ENCODE measurements at places on chromosomes 3 and 15.

DNA sequence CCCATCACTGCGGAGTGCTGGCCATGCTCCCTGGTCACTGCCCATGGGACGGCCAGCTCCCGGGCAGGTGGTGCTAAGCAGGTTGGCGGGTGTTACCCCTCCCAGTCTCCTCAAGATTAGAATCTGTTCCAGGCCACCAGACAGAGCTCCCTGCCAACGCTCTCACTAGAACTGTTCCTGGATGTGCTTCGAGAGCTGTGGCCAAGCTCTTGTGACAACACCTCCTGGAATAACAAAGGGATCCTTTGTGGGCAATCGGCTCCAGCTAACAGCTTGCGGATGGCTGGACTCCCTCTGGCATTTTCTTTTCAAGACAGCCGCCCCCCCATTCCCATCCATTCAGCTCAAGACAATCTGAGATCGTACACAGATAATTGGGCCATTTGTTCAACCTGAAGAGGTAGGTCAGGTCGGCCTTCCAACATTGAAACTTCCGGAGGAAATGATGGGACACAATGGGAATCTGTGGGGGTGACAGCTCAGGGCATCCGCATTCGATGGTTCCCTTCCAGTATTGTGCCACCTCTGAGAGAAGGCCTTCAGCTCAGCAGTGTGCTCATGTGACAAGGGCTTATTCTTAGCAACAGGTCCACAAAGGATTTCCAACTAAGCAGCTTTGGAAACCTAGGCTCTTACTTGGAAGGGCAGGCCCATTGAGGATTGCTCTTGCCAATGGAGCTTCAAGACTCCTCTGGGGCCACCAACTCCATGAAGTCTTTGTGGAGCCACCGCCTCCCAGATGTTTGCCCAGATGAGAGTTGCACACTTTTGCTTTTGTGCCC is 11.6 kb upstream of the EPHB3 start:
- no peak for DNase-seq

DNA sequence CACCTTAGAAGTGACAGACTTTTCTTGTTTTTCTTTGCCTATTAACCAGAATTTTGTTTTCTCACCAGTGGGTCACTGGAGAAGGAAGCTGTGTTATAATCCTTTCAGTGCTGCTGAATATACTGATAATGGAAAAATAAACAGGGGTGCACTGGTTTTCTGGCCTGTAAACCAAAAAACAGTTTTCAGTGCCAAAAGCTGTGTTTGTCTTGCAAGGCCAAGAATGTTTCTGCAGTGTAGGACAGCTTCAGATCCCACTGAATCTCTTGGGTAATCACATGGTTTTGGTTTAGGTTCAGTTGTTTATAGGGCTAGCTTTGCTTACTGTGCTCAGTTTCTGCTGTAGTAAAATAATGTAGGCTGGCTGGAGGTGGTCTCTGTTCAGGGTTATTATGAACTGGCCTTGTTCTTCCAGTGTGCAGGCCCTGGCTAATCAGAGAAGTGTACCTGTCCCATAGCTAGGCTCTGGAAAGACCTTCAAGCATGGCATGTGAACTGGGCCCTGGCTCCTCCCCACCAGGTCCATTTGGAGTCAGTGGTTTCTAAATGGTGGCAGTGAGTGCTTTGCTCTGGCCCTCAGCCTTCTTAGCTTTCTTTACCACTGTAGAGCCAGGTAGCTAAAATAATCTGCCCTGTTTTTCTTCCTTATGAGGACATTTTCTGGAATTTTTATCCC is 18.7 kb downstream of the PDE8A start:
- DNase-seq: no peak

DNA sequence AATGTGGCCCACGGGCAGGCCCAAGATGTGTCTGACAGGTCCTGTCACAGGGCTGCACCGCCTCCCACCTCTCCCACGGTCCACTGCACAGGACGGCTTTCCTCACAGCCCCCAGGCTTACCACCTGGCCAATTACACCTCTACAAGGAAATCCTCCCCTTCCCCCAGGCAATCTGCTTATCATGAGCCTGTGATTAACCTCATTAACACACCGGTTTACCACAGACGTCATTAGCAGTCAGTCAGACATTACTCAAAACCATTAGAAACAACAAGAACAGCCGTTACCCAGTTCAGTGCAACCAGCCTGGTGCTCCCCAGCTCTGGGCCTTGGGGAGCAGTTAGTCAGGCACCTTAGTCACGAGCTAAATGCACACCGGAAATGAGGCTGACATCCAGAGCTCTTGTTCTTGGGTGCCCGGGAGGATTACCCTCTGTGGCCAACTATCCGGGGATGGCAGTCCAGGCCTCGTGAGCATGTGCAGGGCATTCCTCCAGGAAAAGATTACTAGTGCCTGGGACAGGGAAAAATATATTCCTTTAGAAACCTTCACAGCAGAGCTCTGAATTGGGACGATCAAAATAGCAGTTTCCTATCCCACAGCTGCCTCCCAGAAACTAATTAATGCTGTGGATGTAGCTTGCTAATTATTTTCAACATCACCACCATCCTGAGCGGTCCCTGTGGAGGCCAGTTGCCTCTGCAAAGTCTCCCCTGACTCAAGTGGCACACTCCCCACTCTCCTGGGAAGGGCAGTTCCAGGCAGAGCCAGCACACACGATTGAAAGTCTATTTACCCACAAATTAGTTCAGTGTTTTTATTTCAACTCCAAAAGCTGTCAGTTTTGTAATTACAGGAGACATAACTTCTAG is 117.4 kb upstream of the ZBED2 start:
- no peak for DNase-seq

DNA sequence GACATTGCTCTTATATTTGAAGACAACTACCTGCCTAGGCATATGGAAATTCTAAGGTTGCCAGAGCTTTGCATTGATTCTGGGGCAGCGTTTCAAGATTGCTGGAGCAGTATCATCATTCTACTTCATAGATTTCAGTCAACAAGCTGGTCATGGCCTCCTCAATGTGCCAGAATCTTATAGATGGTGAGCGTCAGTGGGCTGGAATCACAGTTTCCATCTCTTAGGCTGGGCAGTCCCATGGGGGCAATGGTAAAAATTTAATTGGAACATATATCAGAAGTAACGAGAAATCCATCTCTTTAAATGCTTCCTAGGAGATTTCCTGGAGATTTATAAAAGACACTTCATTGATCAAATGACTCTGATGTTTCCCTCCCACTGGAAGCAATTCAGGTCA is 258.3 kb downstream of the SV2B start:
- DNase-seq: no peak

- no peak for DNase-seq
Measured at GRCh38 chr15:54941417-54941816, 255.3 kb downstream of the RSL24D1 start.

GRCh38 chr3:193962986-193963685 is 172.8 kb upstream of the HES1 start:
- no peak for DNase-seq

DNA sequence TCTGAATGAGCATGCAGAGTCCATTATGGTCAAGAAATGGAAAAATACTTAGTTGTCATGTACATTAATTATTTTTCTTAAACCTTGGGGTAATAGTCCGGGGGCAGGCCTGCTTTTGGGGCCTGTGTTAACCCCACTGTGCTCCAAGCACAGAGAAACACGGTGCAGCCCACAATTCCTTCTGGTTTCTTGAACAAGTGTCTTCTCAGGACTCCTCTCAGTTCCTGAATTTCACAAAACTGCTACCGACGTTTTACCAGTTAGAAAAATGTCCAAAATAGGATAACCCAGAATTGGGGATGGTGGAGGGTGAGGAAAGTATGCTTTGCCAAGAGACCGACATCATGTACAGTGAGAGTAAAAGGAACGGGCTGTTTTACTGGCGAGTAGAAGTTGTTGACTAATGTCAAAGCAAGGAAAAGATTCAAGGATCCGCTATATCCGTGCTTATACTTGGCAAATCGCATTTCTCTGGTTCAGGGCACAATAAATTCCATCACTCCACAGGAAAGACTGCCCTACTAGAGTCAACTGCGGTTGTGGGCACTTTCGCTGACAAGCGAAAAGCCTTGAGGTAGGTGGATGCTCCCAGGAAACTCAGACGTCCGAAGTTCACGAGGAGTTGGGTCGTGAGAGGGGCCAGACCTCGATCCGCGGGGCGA is 495 bp upstream of the NXPE3 start:
- no peak for DNase-seq

- no peak for DNase-seq
Measured at GRCh38 chr3:9715136-9715535, 11.5 kb downstream of the CPNE9 start.

DNA sequence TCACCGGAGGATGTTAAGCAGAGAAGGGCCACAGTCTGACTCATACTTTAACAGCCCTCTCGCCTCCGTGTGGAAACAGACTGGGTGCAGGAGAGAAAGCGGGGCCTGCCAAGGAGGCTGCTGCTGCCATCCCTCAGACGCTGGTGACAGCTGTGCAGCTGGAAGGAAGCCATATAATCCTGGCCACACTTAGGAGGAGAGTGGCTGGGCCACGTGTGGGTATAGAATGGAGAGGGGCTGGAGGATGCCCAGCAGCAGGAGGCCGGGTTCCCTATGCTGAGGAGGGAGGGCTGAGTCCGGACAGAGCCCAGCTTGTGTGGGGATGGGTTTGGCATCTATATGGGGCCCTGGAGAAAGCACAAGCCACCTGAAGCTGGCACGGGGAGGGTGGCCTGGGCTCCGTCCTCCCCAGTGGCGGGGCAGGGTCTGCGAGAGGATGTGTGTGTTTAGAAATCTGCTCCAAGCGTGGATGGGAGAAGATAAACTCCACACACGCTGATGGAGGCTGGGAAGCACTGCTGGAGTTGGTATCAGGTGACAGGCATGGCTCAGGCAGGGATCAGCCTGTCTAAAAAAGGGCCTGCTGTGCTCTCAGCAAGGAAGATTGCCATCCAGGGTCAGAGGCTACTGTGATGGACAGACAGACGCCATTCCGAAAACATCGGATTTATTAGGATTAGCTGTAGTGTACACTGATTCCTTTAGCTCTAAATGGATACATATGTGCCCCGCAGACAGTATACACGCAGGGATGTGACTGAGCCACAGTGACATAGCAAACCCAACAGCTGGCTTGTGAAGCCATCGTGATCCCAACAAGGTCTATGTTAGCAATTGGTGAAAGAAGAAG is 15.9 kb downstream of the ABTB1 start:
- DNase-seq: no peak

GRCh38 chr3:137219801-137220445 is 262.1 kb downstream of the IL20RB start:
- DNase-seq: no peak

All from SIG-M5 (cell line).